ENCODE measurements at places on chromosomes 1 and 21.
A peak's percentile ranks its signal among the peaks of the same experiment; 100 is the strongest.

DNA sequence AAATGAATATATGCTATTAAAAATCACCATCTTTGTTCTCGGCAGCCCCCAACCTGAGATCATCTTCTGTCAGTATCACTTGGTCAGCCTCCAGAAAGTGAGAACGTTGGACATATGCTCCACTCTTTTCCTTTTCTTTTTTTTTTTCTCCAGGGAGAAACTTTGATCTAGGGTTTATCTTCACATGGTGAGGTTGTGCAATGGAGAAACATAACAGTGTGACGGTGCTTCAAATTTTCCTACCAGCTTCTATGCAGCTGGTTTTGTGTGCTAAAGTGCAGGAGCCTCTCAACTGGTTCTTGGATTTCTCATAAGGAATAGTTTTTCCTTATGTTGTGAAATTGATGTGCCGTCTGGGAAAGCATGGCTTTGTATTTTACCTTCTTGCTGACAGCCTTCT is 1202.9 kb downstream of the NCAM2 start:
- DNase-seq: no peak

DNA sequence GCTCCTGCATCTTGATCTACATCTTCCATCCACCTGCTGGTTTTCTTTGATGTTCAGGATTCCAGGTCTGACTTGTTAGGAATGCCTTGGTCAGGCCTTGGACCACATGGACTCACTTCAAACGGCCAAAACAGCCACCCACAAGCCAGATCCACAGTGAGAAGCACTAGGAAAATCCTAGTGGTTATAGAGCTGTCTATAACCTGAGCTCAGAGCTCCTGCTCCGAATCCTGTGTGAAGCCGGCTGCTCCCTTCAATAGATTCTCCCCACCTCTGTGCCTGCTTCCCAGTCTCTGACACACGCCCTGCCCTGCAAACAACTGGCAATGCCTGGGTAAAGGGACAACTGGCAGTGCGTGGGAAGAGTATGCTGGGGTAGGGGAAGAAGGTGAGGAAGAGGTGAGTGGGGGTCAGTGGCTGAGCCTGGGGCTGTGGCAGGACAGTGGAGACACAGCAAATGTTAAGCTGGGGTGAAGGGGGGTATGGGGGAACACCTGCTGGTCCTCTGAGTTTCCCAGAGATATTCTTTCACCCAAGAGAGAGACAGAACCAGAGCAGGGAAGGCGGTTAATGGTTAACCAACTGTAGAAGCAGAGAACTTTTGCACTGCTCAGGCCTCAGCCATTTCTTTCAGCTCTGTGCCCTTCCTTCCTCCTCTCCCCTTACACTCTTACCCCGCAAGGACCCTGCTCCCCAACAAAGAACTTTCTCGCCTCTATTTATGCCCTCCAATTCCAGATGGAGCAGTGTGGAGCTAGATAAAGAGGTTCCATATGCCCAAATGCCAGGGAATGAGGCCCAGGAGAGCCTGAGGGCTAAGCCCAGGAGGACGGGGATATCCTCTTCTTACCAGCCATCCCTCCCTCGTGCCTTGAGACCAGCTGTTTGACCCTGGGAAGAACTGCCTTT is 4.5 kb downstream of the PLXNA2 start:
- DNase-seq: no peak

- no peak for DNase-seq
Observed at GRCh38 chr1:116572771-116573430, 2.1 kb upstream of the CD58 start.

DNA sequence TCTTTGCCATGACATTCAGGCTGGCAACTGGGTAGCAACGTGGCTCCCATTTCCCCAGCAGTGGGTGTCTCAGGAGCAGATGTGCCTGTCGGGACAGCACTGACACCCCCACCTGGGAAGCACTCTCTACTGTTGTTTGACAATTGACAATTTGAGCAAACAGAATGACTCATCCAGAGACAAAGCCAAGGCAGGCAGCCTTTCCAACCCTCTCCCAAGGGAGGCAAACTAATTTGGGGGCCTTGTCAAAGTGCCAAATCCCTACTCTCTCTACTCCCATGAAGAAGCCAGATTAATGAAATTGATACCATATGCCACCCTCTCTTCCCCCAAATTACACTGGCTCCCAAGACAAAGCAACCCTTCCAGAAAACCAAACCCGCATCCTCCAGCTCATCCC is 65.6 kb downstream of the GRIK3 start:
- no peak for DNase-seq

DNA sequence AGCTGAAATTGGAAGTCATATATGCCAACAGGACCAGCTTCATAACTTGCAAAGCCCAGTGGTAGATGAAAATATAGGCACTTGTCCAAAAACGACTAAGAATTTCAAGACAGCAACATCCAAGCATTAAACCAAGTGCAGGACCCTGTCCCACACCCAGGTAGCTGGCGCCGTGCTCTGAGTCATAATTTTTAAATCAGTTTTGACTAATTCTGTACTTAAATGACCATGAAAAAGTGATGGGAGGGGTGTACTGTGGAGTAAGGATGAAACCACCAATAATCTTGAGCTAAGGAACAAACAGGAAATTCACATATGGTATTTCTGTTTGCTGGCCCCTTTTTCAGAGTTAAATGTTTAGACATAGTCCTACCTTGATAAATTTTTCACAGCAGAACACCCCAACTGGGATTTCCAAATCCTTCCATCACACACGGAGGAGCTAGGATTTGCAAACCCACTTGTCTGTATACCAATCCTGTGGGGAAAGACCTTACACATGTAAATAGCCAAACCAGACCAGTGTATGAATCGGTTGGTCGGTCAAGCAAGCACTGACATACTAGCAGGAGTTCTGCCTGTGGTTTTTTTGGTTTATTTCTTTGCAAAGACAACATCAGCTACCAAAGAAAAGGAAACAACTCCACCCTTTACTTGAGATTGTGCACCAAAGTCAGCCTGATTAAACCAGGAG is 235.7 kb upstream of the RAB4A start:
- no peak for DNase-seq

GRCh38 chr1:98001764-98002163 is 80.9 kb upstream of the DPYD start:
- no peak for DNase-seq

DNA sequence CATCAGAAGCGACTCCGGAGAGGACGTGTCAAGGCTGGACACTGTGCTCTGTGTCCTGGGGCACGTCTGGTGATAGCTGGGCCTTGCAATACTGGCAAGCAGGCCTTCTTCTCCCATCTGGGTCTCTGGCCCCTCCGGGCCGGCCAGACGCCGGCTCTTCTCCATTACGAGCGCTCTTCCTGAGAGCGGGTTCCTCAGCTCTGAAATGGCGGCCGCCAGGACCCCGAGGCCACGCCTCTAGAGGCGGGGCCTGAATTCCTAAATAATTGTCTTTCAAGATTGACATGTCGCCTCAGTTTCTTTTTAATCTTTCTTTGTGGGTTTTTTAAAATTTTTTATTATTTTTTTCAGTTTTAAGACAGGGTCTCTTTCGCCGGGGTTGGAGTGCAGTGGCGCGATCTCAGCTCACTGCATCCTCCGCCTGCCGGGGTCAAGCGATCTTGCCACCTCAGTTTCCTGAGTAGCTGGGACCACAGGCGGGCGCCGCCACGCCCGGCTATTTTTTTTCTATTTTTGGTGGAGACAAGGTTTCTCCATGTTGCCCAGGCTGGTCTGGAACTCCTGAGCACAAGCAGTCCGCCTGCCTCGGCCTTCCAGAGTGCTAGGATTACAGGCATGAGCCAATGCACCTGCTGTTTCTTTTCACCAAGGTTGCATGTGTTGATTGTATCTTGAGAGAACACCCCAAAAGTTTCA is 9.2 kb downstream of the RNF2 start:
- DNase-seq: no peak

GRCh38 chr1:94316836-94317789 is 79.7 kb upstream of the ARHGAP29 start:
- no peak for DNase-seq

- DNase-seq: no peak
Observed at GRCh38 chr1:51316113-51316845, 14.1 kb downstream of the TTC39A start.

- peak; percentile 72 for DNase-seq
Observed at GRCh38 chr1:206933333-206933945, 11.7 kb upstream of the FCMR start.

GRCh38 chr21:39531840-39532239 is 80.1 kb downstream of the SH3BGR start:
- DNase-seq: no peak

DNA sequence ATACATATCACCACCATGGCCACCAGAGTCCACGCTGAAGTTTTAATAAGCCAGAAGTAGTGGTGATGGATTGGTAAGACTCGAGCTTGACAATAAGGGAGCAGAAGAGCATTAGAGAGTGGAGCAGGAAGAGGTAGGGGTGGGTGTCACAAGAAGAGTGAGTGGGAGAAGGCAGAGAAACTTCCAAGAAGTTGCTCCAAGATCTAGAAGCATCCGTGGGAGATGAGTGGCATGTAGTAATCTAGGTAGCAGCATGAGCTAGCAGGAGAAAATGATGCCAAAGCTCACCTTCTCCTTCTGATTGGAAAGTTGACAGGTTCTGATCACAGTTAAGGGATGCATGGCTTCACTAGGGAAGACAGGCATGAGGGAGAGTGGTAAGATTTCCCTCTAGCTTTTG is 49.2 kb downstream of the PLXNA2 start:
- no peak for DNase-seq

DNA sequence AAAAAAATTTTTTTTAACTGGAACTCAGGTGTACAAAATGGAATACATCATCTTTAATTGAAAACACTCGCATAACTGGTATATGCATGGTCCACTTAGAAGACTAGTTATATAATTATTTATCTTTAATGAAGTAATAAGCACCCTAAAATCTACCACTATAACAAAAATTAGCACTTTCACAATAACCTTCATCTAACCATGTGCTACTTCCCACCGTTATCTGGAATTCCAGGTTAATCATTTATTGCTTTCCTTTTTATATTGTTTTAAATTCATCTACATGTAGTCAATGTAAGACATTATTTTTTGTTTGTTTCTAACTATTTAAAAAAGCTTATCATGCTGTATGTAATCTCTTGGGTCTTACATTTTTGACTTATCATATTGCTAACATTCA is 39.0 kb downstream of the GDAP2 start:
- DNase-seq: no peak

Data from stimulated activated CD4-positive, alpha-beta T cell treated with anti-CD3 and anti-CD28 coated beads, Interleukin-2, amount 100 ng/mL, for 48 hours (primary cell).